ENCODE measurements at places on chromosomes 2 and 18.

DNA sequence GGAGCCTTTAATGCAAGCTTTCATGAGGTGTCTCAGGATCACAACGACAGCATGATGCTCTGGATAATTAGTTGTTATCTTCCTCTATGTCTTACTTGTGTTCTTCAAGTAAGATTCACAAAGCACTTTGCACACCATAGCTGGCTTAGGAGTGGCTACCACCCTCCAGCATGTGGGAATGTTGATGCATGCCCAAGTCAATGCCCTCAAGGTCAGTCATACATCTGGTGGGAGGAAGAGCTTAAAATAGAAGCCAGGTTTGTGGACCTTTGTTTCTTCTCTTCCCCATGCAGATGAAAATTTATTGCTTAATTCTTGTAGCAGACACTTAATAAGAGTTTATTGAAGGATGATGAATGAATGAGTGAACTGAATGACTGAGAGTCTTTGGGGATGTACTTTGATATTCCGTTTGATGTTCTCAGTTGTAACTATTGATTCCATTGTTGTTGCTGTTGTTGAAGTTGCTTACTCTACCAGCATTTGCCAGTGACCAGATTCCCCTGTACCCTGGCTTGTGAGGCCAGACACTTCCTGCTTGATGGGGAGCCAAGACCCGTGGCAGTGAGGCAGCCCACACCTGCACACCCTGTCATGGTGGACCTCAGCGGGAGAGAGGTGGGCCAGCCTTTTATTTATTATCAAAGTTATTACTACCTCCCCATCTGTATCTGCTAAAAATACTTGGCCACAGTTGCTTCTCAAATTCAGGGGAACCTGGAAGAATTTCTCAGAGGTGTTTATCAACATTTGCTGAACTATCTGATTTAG, 137.8 kb downstream of the LAMA3 start:
- no peak for DNase-seq

GRCh38 chr2:203427061-203427460, 98.9 kb downstream of the ABI2 start:
- peak; percentile 66 for DNase-seq

GRCh38 chr2:38174646-38175423, 98.9 kb upstream of the CYP1B1 start:
- peak; percentile 58 for DNase-seq

GRCh38 chr18:50679056-50679455, 119.2 kb downstream of the MAPK4 start:
- DNase-seq, result no peak

DNA sequence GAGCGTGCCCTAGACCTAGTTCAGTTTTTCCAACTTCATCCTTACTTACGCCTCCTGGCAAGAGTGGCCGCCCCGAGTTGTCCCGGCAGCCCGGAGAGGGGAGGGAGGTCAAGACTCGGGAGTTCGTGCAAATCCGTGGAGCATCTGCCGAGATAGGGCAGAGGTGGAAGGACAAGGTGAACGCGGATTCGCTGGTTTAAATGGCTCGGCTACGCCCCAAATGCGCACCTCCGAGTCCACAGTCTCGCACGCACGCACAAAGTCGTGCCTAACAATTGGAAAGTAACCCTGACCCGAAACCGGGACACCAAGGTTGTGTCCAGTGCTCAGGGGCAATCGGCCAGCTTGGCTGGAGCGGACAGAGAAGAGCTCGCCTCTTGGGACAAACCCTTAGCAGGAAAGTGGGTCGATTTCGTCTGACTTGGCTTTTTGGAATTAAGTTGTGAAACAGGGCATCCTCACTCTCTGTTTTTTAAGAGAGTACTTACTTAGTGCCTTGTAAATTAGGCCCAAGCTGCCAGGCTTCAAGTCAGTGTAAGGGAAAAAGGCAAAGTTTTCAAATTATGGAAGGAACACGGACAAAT, 726 bp upstream of the SS18 start:
- no peak for DNase-seq

GRCh38 chr2:219769090-219769910, 141.9 kb downstream of the SLC4A3 start:
- peak; percentile 92 for DNase-seq

DNA sequence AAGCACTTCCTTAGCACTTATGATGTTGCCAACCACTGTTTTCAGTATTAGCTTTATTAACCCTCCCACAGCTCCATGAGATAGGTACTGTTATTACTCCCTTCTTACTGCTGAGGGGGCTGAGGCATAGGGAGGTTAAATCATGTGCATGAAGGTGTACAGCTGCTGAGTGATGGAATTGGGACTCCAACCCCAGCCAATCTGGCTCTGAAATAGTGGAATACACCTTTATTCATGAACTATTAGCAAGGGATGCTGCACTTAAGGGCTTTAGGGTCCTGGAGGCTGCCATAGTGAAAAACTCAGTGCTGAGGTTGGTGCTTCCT, 19.2 kb downstream of the SMARCAL1 start:
- no peak for DNase-seq

GRCh38 chr2:215895330-215895729, 118.0 kb downstream of the MREG start:
- DNase-seq, result no peak

DNA sequence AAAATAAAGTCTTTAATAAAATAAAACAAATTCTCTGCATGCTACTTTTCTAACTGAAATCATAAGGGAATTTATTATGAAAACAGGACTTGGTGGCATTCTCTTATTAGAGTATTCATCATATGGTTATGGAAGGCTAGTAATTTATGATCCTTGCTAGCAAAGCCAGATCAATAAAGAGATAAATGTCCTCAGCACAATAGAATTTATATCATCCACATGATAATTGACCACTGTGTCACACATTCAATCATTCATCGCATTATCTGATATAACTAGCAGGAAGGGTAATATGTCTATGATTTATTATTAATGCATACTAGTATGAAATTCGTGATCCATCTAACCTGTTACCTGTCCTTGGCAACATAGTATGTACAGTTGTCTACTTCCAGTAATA, 175.8 kb downstream of the MYO3B start:
- DNase-seq, result no peak

GRCh38 chr2:40400336-40400953, 51.4 kb downstream of the SLC8A1 start:
- no peak for DNase-seq

DNA sequence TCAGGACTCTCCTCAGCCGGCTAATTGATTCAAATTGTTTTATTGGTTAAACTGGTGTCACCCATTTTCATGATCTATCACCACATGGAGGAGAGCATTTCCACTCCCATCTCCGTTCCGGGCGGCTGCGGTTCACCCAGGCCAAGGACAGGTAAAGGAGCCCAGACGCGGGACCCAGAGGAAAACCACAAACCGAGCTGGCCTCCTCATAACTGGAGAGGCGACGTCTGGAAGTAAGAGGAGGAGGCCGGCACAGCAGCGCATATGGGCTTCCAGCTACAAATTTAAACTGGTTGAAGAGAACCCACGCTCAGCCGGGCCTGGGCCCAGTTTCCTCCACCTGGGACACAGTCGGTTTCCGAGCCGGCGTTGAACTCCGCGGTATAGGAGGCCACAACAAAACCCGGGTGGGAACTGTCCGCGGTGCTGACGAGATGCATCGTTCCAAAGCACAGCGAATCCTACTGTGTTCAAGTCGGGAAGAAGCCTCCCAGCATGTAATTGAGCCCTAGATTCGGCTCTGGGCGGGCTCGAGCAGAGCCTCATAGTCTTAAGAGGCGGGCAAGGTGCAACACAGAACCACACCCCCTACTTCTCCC, 3.0 kb upstream of the SKOR2 start:
- peak; percentile 71 for DNase-seq

- DNase-seq, result no peak
Measured at GRCh38 chr2:96537734-96538486, 1.4 kb downstream of the ARID5A start.

DNA sequence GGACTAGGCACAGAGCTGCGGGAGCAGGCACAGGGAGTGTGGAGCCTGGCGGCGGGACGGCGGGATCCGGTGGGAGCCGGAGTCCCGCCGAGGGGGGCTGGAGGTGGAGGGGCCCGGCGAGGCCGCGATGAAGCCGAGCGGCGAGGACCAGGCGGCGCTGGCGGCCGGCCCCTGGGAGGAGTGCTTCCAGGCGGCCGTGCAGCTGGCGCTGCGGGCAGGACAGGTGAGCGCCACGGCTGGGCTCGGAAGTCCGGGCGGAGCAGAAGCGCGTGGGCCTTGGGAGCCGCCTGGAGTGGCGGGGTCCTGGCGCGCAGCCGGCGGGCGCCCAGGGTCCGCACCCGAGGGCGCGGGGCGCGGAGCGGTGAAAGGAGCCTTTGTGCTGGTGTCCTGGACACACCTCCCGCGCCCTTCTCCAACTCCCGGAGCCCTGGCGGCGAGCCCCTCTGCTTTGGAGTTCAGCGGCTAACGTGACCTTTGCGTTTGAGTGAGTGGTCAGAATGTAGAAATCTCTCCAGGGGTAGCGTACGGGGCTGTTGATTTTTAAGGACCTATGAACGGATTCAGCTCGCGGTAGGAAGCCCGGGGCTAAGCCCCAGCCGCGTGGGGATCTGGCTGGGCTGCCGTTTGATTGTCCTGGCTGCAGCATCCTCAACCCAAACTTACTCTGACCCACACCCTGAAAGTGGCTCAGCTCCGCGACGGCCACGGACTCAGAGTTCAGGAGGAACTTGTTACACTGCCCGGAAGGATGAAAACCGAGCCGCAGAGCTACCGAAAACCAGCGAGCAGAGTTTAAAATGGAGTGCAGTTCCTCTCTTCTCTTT, 448 bp downstream of the IMPA2 start:
- DNase-seq, result no peak

DNA sequence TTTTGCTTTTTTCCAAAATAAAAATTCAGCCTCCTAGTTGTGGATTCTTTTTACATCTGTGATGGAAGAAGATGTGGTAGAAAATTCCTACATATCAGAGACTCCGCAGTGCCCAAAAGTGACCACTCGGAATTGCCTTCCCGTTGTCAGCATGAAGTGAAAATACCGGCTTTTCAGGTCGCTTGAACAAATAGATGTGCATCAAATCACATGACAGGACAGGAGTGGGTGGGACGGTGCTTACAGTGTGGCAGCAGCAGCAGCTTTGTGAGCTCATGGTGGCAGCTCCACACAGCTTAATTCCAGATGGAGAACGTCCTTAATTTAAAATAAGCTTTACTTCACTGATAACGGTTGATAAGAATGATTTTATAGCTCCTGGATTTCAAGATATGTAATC, 20.3 kb downstream of the SALL3 start:
- no peak for DNase-seq

DNA sequence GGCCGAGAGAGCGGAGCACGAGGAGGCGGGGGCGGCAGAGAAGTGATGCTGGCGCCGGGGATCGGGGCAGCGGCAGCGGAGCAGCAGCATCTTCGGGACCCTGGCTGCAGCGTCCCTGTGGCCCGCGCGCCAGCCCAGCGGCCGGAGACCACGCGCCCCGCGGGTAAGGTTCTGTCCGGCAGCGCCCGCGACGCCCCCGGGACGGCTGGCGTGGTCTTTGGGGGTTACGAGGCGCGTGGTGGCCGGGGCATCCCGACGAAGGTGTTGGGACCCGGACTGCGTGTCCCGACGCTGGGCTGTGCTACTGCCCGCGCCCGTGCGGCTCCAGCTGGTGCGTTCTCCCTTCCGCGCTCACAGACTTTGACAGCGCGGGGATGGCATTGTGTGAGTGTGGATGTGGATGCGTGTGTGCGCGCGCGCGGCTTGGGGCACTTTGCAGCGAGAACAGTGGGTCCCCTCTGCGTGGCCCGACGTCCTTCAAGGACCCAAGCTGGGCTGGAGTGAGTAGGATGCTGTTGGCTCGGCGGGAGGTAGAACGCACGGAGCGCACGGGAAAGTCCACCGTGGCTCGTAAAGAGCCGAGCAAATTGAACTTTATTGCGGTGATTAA, 405.0 kb downstream of the XIRP2 start:
- peak; percentile 17 for DNase-seq

DNA sequence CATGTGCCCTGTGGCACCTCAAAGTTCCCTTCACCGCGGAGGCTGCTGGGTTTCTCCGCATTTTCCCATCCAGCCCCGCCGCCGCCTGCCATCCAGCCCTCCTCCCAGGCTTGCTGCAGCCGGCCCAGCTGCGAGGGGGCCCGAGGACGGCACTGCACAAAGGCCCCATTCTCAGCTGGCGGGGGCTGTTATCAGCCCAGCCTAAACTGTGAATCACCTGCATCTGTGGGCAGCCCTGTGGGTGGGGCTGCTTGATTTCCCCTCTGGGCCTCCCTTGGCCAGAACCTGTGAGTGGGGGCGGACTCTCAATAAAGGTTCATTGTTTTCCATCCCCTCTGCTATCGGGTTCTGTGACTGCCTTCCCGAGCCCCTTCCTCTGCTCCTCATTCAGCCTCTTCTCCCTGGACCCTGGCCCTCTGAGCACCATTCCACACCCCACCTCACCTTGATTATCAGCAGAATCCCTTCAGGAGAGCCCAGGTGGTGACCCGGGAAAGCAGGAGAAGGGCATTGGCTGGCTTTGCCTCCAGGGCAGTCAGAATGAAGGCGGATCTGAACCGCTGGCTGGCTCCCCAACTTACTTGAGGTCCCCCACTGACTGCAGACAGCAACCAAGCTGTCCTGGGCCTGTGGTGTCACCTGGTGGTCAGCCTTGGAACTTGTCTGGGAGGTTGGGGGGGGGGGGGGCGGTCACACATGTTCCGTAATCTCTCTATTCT, 204.5 kb downstream of the ZFP36L2 start:
- DNase-seq, result no peak

DNA sequence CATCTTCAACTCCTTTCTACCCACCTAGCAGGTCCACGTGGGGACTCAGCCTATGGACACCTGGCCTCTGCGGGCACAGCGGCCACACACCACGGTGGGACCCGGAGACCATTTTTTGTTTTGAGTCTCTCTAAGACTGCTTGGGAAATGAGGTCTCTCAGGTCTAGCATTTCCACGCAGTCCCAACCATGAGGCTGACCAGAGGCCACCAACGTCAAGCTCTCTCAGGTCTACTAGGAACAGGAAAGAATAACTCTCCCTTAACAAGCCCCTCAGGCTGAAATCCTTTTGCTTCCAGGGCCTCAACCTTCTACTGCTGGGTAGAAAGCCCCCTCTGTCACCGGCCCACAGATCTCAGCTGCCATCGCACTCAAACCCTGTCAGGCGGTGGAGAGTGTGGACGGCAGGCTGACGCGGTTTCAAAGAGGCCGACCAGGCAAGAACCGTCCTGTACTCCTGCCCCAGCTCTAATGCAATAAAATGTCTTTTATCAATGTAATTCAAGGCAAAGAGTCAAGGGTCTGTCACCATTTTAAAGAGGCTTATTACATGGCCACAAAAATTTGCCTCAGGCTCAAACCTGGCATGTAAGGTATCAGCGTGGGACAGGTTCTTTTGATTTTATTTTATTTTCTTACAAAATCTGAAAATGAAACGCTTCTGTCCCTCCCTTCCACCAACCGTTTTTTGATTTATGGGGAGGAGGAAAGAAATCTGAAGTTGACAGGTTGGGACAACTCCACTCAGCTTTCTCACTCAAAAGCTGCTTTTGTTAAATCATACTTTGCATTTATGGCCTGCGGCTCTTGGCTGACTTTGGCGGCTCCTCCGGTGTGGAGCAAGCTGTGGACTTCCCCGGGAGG, 74.0 kb downstream of the BCL11A start:
- no peak for DNase-seq

GRCh38 chr2:109185821-109186570, 57.0 kb downstream of the SH3RF3 start:
- no peak for DNase-seq

DNA sequence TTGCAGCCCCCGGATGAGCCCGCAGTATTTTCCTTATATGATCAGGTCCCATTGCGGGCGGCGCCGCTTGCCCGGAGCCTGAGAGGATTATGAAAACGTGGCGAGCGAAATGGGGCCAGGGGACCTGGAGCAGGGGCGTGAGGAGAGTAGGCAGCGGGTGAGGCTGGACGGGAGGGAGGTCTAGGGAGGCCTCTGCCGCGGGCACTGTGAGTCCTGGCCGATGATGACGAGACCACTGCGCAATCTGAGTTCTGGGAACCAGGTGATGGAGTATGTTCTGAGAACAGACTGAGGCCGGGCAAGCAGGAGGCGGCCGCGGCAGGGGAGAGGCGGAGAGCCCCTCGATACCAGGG, 790 bp upstream of the ACAA2 start:
- DNase-seq, result peak; percentile 92
